ENCODE measurements at places on chromosomes 11 and 22.

- peak; percentile 39 for DNase-seq
Measured at GRCh38 chr22:49767355-49768062, 60.2 kb downstream of the BRD1 start.

- no peak for DNase-seq
Measured at GRCh38 chr11:86885311-86885710, 69.9 kb downstream of the FZD4 start.

DNA sequence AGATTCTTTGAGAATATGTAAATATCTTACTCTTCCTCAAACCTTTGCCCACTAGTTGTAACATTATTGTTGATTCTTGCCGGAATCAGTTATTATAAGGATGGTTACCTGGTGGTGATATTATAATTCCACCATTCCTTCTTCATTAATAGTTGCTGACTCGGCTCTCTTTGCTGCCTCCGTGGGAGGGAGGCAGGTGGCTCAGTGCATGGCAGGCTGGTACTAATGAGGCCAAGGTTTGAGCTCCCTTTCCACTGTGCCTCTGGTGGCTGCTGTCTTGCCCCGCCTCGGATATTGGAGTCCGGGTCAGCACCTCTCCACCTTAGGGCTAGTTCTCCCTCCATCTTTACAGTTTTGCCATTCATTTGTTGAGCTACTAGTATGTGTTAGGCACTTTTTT is 12.7 kb downstream of the CD6 start:
- no peak for DNase-seq

GRCh38 chr11:133154076-133154475 is 378.2 kb downstream of the OPCML start:
- no peak for DNase-seq

DNA sequence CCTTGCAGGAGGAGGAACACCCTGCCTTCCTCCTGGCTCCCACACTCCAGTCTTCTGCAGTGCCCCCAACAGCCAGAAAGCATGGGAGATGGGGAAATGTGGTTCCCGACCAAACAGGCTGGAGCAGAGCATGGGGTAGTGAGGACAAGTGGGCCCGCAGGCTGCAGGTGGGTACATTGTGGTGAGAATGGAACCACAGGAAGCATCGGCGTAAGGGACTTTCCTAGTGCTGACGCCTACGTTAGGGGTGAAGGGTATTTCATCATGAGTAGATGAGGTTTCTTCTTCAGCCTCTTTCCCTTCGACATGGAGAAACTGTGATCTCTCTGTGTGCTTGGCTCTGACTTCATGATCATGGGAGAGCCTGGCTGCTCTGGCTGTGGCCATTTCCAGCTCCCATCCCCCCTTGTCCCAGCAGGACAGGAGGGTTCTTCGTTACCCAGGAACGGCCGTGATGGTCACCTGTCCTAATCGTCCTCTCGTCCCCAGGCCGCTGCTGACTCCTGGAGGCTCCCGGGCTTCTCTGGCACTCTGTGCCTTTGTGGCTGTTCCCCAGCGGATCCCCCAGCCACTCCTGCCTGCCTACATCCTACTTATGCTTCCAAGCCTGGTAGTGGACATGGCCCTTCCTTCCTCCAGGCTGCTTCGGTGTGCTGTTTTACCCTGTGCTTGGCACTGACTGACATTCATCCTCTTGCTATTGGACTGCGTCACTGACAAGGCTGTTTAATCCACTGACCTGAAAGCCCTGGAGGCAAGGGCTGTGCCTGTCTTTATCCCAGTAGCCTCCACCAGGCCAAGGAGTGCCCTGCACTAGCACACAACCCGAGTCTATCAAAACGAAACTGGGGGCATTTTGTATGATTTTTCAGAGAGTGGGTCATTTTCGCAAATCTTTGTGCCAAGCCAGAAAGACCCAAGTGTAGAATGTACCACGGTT is 65.2 kb upstream of the CECR2 start:
- DNase-seq: no peak

DNA sequence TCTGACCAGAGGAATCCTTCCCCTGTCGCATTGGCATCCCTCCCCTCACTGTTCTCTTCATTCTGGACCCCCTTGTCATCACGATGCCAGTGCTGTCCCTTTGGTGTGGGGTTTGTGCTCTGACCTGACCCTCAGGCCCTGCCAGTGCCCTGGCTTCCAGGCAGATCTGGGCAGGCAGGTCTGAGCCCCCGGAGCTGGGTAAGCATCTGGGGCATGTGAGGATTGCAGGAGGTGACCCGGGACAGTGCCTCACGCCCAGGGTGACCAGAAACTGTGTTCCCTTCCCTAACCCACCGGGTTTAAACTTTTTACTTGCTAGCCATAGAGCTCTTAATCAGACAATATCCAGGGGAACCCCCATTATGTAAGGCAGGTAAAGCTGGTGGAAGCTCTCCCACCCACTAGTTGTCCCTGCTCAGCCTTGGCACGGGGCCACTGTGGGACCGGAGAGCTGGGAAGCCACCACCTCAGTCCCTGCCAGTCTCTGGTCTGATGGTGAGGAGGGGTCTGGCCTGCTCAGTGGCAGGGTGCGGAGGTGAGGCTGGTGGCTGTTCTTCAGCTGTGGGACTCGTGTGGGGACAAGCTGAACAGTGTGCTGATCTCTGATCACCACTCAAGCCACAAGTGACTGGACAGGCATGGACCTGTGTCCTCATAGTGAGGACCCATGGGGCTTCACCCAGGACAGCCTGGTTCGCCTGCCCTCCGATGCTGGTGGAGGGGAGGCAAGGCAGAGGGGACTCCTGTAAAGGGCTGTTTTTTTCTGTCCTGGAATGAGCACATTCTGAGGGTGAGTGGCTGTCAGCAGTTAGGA is 38.0 kb downstream of the BCR start:
- DNase-seq: no peak

DNA sequence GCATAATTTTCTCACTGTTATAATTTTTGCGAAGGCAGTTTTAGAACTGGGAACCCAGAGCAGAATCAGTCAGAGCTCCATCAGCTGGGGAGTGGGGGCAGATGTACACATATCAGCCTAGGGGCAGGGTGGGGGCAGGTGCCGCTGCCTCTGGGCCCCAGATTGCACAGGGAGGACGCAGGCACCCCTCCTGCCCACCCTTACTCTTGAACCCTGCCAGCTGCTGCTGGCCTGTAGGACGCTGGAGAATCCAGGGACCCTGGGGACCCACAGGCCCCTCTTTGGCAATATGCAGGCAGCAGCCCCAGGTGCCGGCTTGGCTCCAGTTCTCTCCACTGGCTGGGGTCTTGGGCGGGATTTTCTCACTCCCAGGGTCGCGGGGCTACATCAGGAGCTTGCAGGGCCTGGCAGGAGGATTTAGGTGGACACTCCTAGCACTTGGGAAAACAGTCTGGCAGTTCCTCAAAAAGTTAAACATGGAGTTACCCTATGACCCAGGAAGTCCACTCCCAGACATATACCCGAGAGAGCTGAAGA is 8.8 kb upstream of the CAPN5 start:
- DNase-seq: no peak

- no peak for DNase-seq
Measured at GRCh38 chr11:122814401-122814800, 23.9 kb upstream of the CRTAM start.

- no peak for DNase-seq
Measured at GRCh38 chr22:31045900-31046538, 35.1 kb upstream of the SMTN start.

GRCh38 chr11:110478410-110478809 is 48.7 kb downstream of the FDX1 start:
- no peak for DNase-seq

DNA sequence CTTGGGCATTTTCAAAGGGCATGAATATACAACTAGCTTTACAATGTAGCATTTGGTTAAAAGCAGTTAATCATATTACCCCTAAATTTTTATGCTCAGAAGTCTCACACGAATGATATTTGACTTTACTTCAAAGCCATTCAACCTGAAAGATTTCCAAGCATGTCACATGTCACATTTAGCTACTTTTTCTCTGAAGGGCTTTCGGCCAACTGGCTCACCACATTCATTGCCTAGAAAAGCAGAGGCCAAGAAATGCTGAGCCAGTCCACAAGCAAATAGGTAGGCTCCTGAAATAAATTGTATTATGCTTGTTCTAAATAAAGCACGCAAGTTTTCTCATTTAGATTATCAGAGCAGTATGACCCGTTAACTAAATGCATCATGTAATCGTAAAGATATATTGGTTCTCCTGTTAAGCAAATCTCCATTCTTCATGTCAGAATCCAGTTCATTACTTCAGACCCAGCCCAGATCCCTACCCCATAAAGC is 30.6 kb downstream of the PAX6 start:
- DNase-seq: no peak

DNA sequence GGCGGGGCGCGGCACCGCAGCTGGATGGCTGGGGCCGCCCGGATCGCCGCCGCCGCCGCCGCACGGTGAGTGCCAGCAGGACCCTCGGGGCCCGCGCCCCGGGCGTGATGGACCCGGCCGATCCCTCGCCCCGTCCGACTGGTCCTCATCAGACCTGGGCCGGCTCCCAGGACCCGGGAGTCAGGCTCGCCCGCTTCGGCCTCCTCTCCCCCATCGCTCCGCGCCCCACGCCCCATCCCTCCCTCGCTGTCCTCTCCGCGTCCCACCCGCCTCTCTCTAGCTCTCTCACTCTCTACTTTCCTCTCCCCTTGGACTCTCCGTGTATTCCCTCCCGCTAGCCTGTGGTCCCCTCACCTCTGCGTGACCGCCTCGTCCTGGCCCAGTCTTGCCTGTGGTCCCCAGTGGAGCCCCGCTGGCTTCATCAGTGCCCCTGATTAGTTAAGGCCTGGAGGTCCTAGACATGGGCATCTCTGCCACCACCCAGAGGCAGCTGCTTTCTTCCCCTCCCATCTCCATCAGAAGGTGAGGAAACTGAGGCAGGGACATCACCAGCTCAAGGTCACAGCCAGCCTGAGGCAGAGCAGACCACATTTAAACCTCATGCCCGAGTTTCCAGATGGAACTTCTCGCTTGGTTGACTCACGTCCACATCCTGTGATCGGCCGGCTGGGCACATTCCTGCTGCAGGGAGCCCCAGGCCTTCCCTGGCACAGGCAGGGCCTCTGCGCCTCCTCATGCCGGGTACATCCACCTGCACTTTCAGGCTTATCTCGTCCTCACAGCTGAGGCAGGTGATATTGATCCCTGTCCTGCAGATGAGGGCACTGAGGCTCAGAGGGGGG is 429 bp downstream of the SLC39A13 start:
- DNase-seq: peak; percentile 87

GRCh38 chr11:66846671-66847091 is 3.4 kb downstream of the RCE1 start:
- no peak for DNase-seq

DNA sequence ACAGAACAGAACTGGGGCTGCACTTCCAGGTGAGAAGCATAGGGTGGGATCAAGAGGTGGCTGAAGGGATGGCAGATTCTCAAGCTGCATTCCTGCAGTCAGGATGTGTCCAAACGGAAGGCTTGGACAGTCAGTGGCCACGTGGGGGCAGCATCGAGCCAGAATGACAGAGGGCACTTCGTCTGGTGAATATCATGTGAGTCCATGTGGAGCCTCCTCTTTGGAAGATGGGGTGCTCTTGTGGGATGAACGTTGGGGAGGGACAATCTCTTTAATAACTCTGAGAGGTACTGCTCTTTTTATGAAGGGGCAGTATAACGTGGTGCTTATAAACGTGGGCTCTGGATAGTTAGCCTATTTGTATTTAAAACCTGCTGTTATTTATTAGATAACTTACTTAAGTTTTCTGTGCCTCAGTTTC is 154.9 kb upstream of the NAV2 start:
- DNase-seq: peak; percentile 65

DNA sequence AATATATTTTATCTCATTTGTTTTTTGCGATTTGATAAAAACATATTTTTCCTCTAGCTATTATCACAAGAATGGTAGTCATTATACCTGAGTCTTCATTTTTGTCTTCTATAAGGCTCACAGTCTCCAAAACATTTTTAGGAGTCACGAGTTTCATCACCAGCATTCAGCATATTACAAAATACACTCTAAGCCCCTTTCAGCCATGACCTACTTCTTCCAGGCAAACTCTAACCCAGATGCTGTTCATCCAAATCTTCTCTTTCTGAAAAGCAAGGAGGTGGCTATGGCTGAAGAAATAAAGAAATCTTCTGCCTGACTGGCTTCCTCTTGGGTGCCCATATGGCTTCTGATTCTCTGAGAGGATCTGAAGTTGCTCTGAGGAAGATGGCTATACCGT is 35.7 kb upstream of the USP47 start:
- no peak for DNase-seq

- DNase-seq: no peak
Measured at GRCh38 chr11:78727816-78728215, 153.2 kb upstream of the NARS2 start.

GRCh38 chr22:31083923-31084810 is 3.0 kb downstream of the SMTN start:
- no peak for DNase-seq

DNA sequence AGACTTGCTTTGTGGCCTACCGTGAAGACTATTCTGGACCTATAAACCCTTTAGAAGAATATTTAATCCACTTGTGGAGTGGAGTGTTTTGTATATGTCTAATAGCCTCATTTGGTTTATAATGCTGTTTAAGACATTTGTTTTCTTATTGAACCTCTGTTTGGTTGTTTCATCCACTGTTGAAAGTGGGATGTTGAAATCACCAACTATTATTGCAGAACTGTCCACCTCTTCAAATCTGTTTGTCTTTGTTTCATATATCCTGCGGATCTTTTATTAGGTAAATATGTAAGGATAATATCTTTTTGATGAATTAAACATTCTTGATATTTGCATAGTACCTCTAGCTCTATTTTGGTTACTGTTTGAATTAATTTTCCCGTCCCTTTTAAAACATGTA is 49.1 kb downstream of the XKR3 start:
- no peak for DNase-seq

DNA sequence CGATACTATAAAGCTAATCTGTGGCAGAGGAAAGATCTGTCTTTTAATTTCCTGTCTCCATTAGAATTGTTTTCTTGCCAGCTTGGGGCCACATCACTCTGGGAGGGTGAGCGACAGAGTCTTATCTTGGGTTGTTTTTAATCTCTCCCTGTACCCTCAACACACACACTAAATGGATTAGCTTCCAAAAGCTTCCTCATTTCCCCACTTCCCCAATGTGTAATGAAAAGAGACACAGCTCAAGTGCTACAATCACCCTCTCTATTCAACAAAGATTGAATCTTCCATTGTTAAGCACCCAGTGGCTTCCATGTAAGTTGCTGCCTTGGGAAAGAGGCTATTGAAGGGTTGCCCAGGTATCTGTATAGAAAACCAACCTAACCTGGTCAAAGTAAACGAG is 6.1 kb upstream of the ASCL3 start:
- DNase-seq: no peak

GRCh38 chr11:86671531-86672006 is 847 bp downstream of the ME3 start:
- DNase-seq: no peak

- DNase-seq: no peak
Measured at GRCh38 chr22:16967453-16968217, 40.4 kb downstream of the GAB4 start.

- no peak for DNase-seq
Measured at GRCh38 chr22:33691057-33691630, 229.1 kb downstream of the LARGE1 start.

- DNase-seq: peak; percentile 67
Measured at GRCh38 chr22:45968751-45969413, 8.1 kb downstream of the WNT7B start.

GRCh38 chr22:45206233-45206632 is 34.5 kb downstream of the KIAA0930 start:
- DNase-seq: no peak

- no peak for DNase-seq
Measured at GRCh38 chr22:41862160-41862529, 29.2 kb downstream of the SREBF2 start.

All from AG10803 (cell line).